ENCODE measurements at places on chromosomes 7 and 10.

DNA sequence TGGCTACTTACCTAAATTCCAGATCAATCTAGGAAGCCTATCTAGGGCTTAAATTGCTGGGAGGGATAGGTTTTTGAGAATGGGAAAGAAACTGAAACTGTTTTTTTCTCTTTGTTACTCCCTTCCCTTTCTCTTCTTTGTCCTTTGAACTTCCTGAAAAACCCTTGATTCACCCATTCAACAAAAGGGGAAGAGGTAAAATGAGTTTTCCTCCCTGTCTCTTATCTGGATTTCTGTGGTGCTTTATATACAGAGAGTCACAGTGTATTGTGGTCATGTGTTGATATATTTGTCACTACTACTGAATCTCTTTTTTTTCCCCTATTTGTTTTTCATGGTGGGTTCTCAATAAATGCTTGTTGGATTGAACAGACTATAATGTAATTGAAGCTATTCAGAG is 19.8 kb upstream of the NUP205 start:
- no peak for DNase-seq

DNA sequence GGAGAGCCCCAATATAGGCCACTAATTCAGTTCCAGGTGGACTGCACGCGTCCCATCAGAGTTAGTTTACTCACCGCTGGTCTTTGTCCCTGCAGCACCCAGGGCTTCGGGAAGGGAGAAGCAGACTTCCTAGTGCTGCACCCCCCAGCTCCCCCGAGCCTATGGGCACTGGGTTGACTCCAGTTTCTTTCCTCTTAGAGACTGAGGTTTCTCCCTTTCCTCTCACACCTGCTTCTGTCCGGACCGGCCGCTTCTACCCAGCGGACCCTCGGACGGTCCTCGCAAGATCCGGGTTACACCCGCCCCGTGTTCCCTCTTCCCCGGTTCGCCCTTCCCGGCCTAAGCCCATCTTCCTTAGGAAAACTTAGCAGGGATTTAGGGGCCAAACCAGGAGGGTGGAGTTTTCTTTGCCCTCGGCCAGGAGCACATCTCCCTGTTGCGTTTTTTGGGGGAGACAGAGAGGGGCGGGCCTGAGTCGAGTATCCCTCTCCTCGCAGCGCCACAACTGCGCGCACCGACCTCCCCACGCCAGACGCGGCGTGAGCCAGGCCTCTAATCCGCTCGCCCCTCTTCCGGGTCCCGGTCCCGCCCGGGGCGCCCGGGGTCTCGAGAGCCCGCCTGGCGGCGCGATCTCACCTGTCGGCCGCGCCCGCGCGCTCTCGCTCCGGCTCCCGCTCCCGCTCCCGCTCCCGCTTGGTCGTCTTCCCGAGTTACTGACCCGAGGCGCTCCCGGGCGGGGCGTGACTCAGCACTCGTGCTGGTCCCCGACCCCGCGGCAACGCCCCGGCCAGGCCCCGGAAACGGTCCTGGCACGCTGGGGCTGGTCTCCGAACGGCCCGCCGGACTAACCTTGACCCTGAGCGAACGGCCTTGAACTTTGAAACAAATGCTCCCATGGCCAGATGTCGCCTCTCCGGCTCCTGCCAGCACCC is at the start of gene AIFM2:
Gene AIFM2, minus strand, starts transcription at position 728 of the 932 bp plus-strand sequence. CDS start 8,741 bp downstream, outside the sequence.
- DNase-seq, result peak; percentile 40

- peak; percentile 6 for DNase-seq
Measured at GRCh38 chr10:45253183-45253914, 62.1 kb downstream of the OR13A1 start.

DNA sequence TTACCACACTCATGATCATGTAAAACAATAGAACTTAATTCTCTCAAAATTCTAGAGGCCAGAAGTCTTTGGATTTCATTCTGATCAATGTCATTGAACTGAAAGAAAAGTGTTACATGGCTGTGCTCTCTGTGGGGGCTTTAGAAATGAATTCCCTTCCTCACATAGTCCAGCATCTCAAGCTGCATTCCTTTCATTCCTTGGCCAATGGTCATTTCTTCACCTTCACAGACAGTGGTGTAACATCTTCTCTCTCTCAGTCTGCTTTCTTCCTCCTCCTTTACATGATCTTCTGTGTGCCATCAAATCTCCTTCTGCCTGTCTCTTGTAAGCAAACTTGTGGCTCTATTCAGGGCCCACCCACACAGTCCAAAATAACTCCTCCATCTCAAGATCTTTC is 735.3 kb downstream of the SUGCT start:
- DNase-seq, result no peak

DNA sequence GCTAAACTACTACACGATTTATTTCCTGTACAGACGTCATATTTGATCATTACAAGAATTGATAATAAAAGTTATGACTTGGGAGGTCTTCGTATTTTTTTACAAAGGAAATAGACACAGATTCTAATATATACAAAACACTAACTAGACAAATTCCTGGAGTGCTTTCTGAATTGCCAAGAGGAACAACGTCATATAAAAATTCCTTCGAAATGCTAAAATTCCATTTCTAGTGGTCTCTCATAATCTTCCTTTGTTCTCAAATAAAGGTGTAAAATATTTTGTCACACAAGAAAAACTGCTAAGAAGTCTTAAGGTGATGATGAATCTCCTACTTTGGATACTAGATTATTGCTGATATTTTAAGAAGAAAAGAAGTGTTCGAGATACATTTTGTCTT is 85.4 kb downstream of the CDK6 start:
- no peak for DNase-seq

GRCh38 chr10:70186090-70186489 is 15.8 kb upstream of the SAR1A start:
- no peak for DNase-seq

Data from activated CD4-positive, alpha-beta T cell treated with anti-CD3 and anti-CD28 coated beads, Interleukin-2, Interleukin-4, amounts not matched to agents 100 ng/mL and 50 ng/mL, durations not matched to agents 16 hours and 8 hours (primary cell).